ENCODE measurements at places on chromosomes 6 and 20. TPM values are rescaled to one million over a fixed set of nuclear protein-coding genes. Genes with fewer than 3 reads are reported as not detected.

Gene OPN5
- not detected for total RNA-seq

Gene RNF144B
- total RNA-seq = 18.2 TPM

Gene EPB41L2
- total RNA-seq = 97.2 TPM

Gene OR12D3
- total RNA-seq = not detected

Gene OR2B6
- not detected for total RNA-seq

Gene ATP6V1G2
- total RNA-seq = 2.2 TPM

Gene OR2H2
- total RNA-seq = not detected

Gene FNDC11
- 0.16 TPM for total RNA-seq

Gene CPNE5
- total RNA-seq = 10.9 TPM

Gene RNF182
- not detected for total RNA-seq

Gene SAPCD1
- total RNA-seq = 0.57 TPM

Gene COL11A2
- 1.1 TPM for total RNA-seq

Gene TSHZ2
- total RNA-seq = 4.2 TPM
